ENCODE measurements at places on chromosomes 3 and 15. TPM values are rescaled to one million over a fixed set of nuclear protein-coding genes. Genes with fewer than 3 reads are reported as not detected.

Gene TEX55
- total RNA-seq = not detected

Gene IL5RA
- total RNA-seq = 0.19 TPM

Gene SERPINI2
- total RNA-seq = not detected

Gene SGO1
- 1.2 TPM for total RNA-seq

Gene PRTG
- total RNA-seq = 0.94 TPM

Gene OIP5
- 1.2 TPM for total RNA-seq

Gene DNAJA4
- total RNA-seq = 22.8 TPM

Gene SYNM
- 46.8 TPM for total RNA-seq

Gene ISLR2
- 3.6 TPM for total RNA-seq

Gene KCNH8
- not detected for total RNA-seq

Gene SIDT1
- total RNA-seq = 4.0 TPM

Gene CLRN1
- total RNA-seq = not detected

Gene USF3
- 36.1 TPM for total RNA-seq

Gene SI
- not detected for total RNA-seq

Gene CCDC33
- total RNA-seq = not detected

Gene LTF
- total RNA-seq = 3.8 TPM

Gene MCTP2
- 4.9 TPM for total RNA-seq

Gene ADAMTS7
- 10.2 TPM for total RNA-seq

Gene ZNF662
- 8.5 TPM for total RNA-seq

Gene HOMER2
- total RNA-seq = 5.1 TPM

Gene C3orf49
- not detected for total RNA-seq

Gene KCNAB1
- total RNA-seq = 10.9 TPM

Gene TF
- 15.3 TPM for total RNA-seq

Gene CEP63
- 33.9 TPM for total RNA-seq

Gene LAMB2
- total RNA-seq = 411 TPM

Gene SLC12A8
- total RNA-seq = 0.66 TPM

Gene OR4F6
- not detected for total RNA-seq

Gene RTP1
- total RNA-seq = not detected

Gene CGNL1
- 2.5 TPM for total RNA-seq

Gene P2RY1
- total RNA-seq = 2.8 TPM

Gene ANXA2
- 1,461 TPM for total RNA-seq

Gene C3orf20
- total RNA-seq = not detected

Gene HRH1
- 3.2 TPM for total RNA-seq

Gene CLDN11
- total RNA-seq = 18.1 TPM

Gene BLOC1S6
- 105 TPM for total RNA-seq

Gene LYZL4
- total RNA-seq = not detected

Gene POLR2H
- 65.4 TPM for total RNA-seq

Gene SLC22A13
- not detected for total RNA-seq

Gene TGM4
- not detected for total RNA-seq

Gene LMAN1L
- not detected for total RNA-seq

Gene BCHE
- 0.44 TPM for total RNA-seq

Gene XCR1
- not detected for total RNA-seq

Gene OR5K2
- not detected for total RNA-seq

Gene MYL3
- total RNA-seq = 7.6 TPM

Gene HYAL1
- total RNA-seq = 3.1 TPM

Gene NEK10
- total RNA-seq = 0.75 TPM

Gene GABPB1
- 16.3 TPM for total RNA-seq

Gene PLXNB1
- total RNA-seq = 33.8 TPM
